Suprapubic skin (tissue), 4 donors: ENCODE measurements at places on chromosomes 11 and 22. TPM values are rescaled to one million over a fixed set of nuclear protein-coding genes. Genes with fewer than 3 reads are reported as not detected.

ZNRD2 gene
- 70.3 TPM for total RNA-seq

GRCh38 chr11:102449651-102450570 is 2.7 kb downstream of the TMEM123 start:
- DNase-seq, result no peak

PYGM gene
- 2.7 TPM for total RNA-seq

GRCh38 chr11:35714882-35715627 is 52.5 kb downstream of the TRIM44 start:
- no peak for DNase-seq

CLMP gene
- total RNA-seq, result 17.5 TPM

OR6A2 gene
- not detected for total RNA-seq

- DNase-seq, result no peak
Observed at GRCh38 chr11:35288817-35289541, 130.4 kb downstream of the SLC1A2 start.

GRCh38 chr11:9269492-9270013 is 4.4 kb upstream of the DENND5A start:
- DNase-seq, result no peak

CSTF3 gene
- total RNA-seq, result 13.6 TPM

DNA sequence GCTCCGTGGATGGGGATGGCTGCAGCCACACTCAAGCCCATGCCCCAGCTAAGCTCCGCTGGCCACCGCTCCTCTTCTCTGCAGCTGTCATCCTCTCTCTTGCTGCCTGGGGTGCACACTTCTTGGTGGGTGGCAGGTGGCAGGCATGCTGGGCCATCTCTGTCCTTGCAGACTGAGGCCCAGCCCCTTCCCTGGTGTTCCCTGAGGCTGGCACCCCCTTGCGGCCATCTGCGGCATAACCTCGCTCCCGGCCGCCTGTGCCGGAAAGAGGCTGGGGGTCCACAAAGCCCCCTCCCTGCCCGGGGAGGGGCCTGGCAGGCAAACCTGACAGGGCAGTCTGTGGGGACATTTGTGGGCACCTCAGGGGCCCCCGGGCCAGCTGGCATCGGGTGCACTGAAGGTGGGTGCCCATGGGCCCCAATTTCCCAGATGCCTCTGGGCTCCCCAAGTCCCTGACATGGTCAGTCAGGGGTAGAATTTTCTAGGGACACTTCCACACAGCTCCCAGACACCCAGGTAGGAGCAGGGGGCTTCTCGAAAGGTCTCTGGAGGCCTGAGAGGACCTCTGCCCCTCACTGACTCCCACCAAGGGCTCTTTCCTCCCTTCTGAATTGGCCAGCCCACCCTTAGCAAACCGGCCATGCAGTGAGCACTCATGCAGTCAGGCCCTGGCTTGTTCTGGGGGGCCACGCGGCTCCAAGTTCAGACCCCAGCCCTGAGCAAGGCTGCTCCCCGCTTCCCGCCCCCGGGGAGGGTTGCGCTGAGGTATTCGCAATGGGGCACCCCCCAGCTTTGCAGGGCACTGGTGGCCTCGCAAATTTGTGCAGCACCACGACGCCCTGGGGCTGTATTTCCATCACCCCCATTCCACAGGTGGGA is 23.5 kb upstream of the TH start:
- DNase-seq, result no peak

PKP3 gene
- total RNA-seq, result 384 TPM
